ENCODE measurements at places on chromosomes 6 and 20.

GRCh38 chr6:15901141-15902115 is 227.5 kb upstream of the MYLIP start:
- DNase-seq = no peak

DNA sequence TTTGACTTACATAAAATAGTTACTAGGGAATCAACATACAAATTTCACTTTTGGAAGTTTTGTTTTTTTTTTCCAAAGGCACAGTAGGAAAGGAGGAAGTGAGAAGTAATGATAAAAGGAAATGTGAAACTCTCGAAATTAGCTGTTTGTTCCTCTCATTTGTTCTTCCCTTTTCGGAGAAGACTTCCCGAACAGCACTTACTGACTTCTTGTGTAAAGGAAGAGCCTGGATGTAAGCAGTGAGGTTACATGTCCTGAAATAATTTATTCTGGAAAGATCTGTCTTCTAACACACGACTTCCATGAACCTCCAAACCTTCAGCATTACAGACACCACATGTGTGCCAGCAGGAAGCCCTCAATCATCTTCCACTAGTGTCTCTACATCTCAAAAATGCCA is 59.1 kb downstream of the KIF16B start:
- no peak for DNase-seq

- DNase-seq = no peak
Measured at GRCh38 chr20:39253051-39253755, 291.1 kb downstream of the DHX35 start.

DNA sequence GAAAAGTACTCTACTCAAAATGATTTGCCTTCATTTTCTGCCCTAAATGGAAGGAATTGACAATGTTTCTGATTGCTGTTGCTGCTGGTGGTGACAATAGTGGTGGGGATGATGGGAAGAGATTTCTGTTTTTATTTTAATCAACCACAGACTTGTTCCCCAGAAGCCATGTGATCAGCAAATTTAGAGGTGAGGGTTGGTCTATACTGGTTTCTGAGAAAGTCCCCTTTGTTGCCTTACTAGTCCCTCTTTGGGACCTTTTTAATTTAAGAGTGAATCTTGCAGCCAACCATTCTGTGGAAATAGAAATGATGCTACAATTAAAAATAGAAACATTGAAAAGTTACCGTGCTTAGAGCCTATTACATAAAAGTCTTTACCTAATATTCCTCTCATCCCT is 43.2 kb downstream of the AIG1 start:
- no peak for DNase-seq

DNA sequence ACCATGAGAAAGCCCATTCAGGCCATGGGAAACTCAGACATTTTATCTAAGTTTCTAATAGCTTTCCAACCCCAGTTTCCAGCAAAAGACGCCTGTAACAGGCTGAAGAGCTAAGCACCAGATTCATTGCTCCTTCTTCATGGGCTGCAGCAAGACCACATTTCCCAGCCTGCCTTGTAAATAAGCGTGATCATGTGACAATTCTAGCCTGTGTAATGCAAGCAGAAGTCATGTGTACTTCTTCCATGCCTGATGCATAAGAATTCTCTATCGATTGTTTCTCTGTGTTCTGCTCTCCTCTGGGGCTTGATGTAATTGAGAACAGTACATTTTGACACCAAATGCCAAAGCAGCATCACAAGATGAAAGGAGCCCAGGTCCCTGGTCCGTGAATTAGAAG is 6.8 kb downstream of the PCSK2 start:
- no peak for DNase-seq

- DNase-seq = no peak
Measured at GRCh38 chr6:3915076-3915791, 66.1 kb downstream of the FAM50B start.

- DNase-seq = no peak
Measured at GRCh38 chr6:144415835-144416237, 130.7 kb downstream of the UTRN start.

GRCh38 chr6:39769012-39769411 is 23.2 kb upstream of the DAAM2 start:
- no peak for DNase-seq

DNA sequence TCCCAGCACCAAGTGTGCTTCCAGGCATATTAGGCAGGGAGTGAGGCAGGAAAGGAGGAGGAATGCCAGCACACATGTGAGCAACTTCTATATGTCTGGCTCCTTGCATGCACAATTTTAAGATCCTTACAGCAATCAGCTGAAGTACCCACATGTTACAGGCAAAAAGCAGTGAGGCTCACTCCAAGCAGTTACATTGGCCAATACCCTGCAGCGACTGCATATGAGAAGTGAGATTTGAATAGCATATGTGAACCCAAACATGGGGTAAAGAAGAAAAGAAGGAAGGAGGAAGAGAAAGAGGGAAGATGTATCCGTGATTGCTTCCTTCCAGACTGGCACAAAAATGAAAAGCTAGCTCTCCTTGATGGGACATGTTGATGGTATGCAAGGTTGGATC is 193.6 kb downstream of the PTPRT start:
- no peak for DNase-seq

DNA sequence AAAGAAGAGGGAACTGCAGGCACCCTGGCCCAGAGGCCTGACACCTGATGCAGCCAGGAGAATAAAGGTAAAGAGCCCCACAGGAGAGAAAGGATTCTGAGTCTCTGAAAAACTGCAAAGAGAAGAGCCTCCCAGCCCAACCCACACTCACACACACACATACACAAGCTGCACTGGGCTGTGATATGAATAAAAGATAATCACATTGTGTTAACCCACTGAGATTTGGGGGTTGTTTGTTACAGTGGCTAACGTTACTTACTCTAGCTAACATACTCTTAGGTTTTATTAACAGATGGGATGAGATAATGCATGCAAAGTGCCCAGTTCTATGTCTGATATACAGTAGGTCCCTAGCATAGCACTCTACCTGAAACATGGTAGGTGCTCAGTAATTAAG is 554.4 kb downstream of the CD83 start:
- no peak for DNase-seq

DNA sequence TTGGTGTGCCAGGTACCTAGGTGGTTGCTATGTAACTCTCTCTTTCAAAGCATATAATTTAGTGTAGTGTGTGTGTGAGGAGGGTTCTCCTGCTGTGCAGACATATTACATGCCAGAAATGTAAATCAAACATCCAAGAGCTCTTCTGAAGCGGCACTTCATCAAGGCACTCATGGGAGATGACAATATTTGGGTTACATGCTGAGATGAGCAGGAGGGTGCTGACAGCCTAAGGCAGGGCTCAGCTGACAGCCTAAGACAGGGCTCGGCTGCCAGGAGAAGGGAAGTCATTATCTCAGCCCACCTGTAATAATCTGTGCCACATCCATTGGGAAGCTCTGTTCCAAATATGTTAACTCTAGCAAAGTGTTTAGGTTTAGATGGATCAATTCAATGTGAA is 39.1 kb downstream of the ADGRF5 start:
- no peak for DNase-seq

- no peak for DNase-seq
Measured at GRCh38 chr20:31838646-31839292, 6.6 kb downstream of the FOXS1 start.

DNA sequence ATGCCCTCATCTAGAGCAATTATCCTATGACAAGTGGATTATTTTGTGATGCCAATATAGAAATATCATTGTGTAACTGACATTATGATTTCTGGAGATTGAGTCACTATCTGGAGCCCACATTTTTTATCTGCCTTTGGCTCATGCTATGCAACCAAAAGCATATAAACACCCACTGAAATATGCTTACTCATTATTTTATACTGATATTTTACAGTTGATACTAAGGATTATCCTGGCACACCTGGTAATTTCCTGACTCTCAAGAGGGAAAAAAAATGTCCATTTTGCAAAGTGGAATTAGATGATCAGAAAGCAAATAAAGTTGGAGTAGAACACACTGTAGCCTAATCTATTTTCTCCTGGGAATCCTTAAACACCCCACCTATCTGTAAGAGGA is 154.5 kb downstream of the PKHD1 start:
- DNase-seq = no peak

DNA sequence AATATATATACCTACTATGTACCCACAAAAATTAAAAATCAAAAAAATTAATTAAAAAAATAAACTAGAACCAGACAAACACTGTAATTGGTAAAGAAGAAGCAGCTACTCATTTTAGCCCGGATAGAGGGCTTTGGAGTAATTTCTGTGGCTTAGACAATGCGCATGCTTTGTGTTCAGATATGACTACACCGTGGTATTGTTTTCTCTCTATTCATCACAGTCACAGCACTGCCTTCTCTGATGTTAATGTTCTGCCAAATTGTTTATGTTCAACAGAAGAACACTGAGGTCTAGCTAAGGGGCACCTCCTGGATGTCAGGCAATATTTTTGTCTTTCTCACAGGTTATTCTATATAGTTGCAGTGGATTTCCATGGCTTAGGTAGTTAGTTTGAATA is 77.5 kb upstream of the GJE1 start:
- no peak for DNase-seq

GRCh38 chr6:46104209-46104608 is 25.6 kb upstream of the ENPP4 start:
- no peak for DNase-seq

GRCh38 chr6:154399097-154399496 is 42.5 kb upstream of the IPCEF1 start:
- DNase-seq = no peak

DNA sequence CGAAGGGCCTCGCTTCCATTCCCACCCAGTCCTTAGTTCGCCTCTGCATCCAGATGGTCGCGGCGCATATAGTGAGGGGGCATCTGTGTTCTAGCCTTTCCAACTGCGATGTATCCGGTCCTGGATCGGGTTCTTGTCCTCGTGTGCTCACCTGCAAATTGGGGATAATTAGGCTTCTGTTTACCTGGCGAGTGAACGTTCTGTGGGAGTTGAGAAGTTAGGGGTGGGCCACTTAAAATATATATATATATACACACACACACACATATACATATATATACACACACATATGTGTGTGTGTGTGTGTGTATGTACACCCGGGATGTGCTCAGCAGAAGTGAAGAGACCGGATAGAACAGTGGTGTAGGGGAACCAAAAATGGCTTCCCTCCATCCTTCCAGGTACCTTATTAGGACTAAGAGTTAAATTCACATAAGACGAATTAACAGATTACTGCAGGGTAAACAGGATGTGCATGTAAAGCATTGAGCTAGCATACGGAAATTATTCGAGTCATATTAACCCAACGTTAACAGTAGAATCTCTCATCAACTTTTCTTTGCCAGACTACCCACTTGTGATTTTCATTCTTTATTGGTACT is 537 bp downstream of the CSTF1 start:
- DNase-seq = no peak

GRCh38 chr6:3247255-3248146 is 11.2 kb upstream of the PSMG4 start:
- no peak for DNase-seq

- no peak for DNase-seq
Measured at GRCh38 chr6:135993361-135993760, 141.9 kb downstream of the PDE7B start.

All from DMS 273 treated with DMSO at 0.1 percent for 48 hours (cell line).